Muscle of leg (tissue), 16 donors: ENCODE measurements at places on chromosomes 2 and 18. TPM values are rescaled to one million over a fixed set of nuclear protein-coding genes. Genes with fewer than 3 reads are reported as not detected.

- peaks cover 41% of the 10 kb centered on the region for H3K4me1 ChIP-seq
- DNase-seq = no peak
- no peak overlapping the region for H3K4me3 ChIP-seq
Measured at GRCh38 chr2:216711348-216711747, 16.0 kb upstream of the IGFBP5 start.

GRCh38 chr2:233563663-233564430 lies 2.7 kb downstream of the USP40 start:
- H3K4me3 ChIP-seq = no peak overlapping the region
- DNase-seq = no peak
- peaks cover 8% of the 10 kb centered on the region for H3K36me3 ChIP-seq
- H3K27ac ChIP-seq = no peak overlapping the region
- no peaks in the 10 kb centered on the region for H3K4me1 ChIP-seq

- no peak overlapping the region for H3K27ac ChIP-seq
- no peaks in the 10 kb centered on the region for H3K36me3 ChIP-seq
- H3K4me1 ChIP-seq = peaks cover 16% of the 10 kb centered on the region
- no peak for DNase-seq
- no peaks in the 10 kb centered on the region for H3K27me3 ChIP-seq
Measured at GRCh38 chr18:568731-569130, 11.4 kb upstream of the CETN1 start.

DNA sequence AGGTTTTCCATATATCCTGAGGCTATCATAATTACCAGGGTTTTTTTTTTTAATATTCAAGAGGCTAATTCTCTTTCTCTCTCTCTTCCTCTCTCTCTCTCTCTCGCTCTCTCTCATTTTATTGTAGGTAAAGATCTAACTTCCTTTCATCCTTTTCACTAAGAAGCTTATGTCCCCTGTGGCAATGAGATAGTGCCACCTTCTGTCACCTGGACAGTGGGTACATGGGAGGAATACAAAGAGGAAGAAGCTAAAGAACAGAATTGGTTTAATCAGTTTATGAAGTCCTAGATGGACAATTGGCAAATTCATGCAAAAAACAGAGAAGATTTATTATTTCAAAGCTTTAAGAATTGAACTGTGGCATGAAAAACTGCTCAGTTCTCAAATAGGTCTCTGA lies 1582.3 kb upstream of the TMEFF2 start:
- no peak overlapping the region for H3K27ac ChIP-seq
- no peaks in the 10 kb centered on the region for H3K27me3 ChIP-seq
- H3K4me1 ChIP-seq = no peaks in the 10 kb centered on the region
- no peaks in the 10 kb centered on the region for H3K36me3 ChIP-seq

DNA sequence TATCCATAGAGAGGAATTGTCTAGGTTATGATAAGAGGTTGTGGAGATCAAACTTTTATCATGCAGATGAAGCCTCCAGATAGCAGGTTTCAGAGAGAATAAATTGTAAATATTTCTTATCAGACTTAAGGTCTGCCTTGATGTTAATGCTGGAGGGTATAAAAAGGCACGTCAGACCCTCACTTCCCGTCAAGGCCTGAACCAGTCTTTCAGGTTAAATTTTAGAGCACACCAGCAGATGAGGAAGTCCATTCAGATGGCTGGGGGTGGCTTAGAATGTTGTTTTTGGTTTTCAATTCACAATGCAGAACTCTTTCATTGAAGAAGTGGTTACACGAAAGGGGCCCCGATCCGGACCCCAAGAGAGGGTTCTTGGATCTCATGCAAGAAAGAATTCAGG lies 144.4 kb upstream of the FBXO11 start:
- peaks cover 7% of the 10 kb centered on the region for H3K4me1 ChIP-seq

DNA sequence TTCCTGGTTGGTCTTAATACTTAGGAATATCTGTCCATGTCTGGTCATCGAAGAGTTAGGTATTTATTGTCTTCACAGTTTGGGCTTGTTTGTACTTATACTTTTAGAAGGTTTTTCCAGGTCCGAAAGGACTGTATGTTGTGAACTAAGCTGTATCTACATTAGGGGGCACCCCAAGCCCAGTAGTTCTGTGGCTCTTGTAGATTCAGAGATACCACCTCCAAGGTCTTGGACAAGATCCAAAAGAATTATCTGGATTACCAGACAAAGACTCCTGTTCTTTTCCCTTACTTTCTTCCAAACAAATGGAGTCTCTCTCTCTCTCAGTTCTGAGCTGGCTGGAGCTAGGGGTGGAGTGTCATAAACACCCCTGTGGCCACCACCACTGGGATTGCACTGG lies 328.7 kb downstream of the ZNF804A start:
- no peak overlapping the region for H3K4me3 ChIP-seq
- H3K27me3 ChIP-seq = no peaks in the 10 kb centered on the region
- no peaks in the 10 kb centered on the region for H3K36me3 ChIP-seq

DNA sequence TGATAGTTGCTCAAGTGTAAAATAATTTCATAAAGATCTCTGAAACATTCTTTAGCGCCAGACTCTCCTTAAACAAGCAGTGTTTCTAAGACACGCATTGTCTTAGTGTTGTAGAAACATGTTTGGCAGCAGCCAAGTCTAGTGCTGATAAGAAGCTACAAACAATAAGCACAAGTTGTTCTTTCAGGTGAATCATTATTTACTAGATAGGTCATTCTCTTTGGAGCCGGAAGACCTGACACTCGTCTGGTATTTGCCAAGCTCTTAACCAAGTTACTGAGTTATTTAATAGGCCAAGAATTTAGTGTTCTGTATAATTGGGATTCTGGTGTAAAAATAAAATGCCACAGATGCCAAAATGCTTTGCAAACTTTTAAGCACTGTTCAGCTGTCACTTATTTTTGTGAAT lies 852.1 kb downstream of the CPS1 start:
- no peaks in the 10 kb centered on the region for H3K27me3 ChIP-seq
- H3K36me3 ChIP-seq = no peaks in the 10 kb centered on the region
- DNase-seq = no peak
- no peak overlapping the region for H3K27ac ChIP-seq
- H3K4me3 ChIP-seq = no peak overlapping the region
- no peaks in the 10 kb centered on the region for H3K4me1 ChIP-seq

- H3K27ac ChIP-seq = no peak overlapping the region
- no peaks in the 10 kb centered on the region for H3K4me1 ChIP-seq
- no peaks in the 10 kb centered on the region for H3K36me3 ChIP-seq
Measured at GRCh38 chr2:96565111-96565510, 28.6 kb downstream of the ARID5A start.

GRCh38 chr2:23445450-23445868 lies 60.5 kb downstream of the KLHL29 start:
- H3K27me3 ChIP-seq = no peaks in the 10 kb centered on the region
- no peak for DNase-seq
- peaks cover 13% of the 10 kb centered on the region for H3K4me1 ChIP-seq
- H3K4me3 ChIP-seq = no peak overlapping the region
- H3K27ac ChIP-seq = no peak overlapping the region
- no peaks in the 10 kb centered on the region for H3K36me3 ChIP-seq

GRCh38 chr2:36168115-36168514 lies 187.5 kb upstream of the CRIM1 start:
- H3K27ac ChIP-seq = no peak overlapping the region
- H3K27me3 ChIP-seq = no peaks in the 10 kb centered on the region
- no peak overlapping the region for H3K4me3 ChIP-seq
- DNase-seq = no peak

GRCh38 chr2:150120326-150120955 lies 367.0 kb downstream of the RND3 start:
- H3K4me3 ChIP-seq = no peak overlapping the region
- H3K27me3 ChIP-seq = no peaks in the 10 kb centered on the region
- DNase-seq = no peak
- H3K27ac ChIP-seq = no peak overlapping the region
- H3K36me3 ChIP-seq = no peaks in the 10 kb centered on the region

- H3K36me3 ChIP-seq = peaks cover 12% of the 10 kb centered on the region
- no peak for DNase-seq
Measured at GRCh38 chr2:239306274-239307220, 94.3 kb downstream of the HDAC4 start.

GRCh38 chr2:168560817-168561499 lies 104.9 kb downstream of the CERS6 start:
- H3K27ac ChIP-seq = no peak overlapping the region
- peaks cover 4% of the 10 kb centered on the region for H3K36me3 ChIP-seq
- H3K4me3 ChIP-seq = no peak overlapping the region
- H3K27me3 ChIP-seq = no peaks in the 10 kb centered on the region

The DNAH7 gene
- total RNA-seq = 0.31 TPM

The ARHGAP15 gene
- total RNA-seq = 11.5 TPM
